ENCODE measurements at places on chromosomes 16 and 17.

GRCh38 chr17:38637951-38638350, 32.2 kb upstream of the SRCIN1 start:
- no peak for DNase-seq

- peak; percentile 57 for DNase-seq
Measured at GRCh38 chr16:30032083-30032819, 1.2 kb upstream of the TLCD3B start.

DNA sequence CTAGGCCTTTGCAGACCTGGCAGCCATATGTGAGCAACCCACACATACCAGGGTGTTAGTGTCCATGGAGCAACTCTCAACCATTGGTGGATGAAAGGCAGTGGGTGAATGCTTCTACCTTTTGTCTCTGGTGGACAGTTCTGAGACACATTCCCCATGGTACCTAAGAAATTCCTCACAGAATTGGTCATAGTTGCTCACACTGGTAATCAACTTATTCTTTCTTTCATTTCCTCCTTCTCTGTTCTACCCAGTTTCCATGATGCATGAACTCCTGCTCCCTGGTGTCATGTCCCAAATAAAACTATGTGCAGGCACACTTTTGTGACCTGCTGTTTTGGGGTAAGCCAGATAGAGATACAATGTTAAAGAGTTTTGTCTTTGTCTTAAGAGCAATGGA, 33.2 kb upstream of the MPHOSPH6 start:
- no peak for DNase-seq

DNA sequence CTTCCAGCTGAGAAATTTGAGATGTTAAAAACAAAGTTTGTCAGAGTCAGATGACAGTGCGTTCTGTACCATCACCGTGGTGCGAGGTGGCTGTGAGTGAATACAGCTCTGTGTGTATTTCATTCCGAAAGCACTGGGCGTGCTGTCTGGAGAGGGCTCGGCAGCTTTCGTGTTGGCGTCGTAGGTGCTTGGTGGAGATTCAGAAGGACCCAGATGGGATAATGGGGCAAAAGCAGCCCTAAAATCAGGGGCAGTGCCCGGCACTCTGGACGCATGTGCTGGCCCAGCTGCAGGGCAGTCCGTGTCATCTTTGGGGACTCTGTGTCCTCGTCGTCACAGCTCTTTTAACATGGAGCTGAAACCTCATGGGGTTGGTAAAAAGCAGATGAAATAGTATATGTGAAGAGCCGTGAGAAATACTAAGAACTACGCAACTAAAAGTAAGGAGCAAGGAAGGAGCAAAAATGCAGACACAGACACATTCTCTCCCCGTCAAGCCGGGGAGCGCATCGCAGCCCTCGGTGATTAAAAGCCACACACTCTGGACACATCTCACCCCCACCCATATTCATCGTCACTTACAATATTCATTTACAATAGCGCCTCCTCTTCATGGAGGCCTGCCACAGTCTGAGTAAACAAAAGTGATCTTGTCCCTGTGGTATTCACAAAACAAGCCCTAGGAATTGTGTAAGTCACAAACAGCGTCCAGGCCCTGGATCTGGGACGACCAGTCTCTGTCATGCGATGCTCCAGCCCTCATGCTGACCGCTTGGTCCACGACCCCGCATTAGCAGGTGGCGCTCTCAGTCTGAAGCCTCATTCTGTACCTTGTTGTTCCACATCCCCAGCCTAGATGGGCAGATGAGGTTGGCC, 206.7 kb downstream of the RPTOR start:
- no peak for DNase-seq

- no peak for DNase-seq
Measured at GRCh38 chr17:83124871-83125514, 45.6 kb downstream of the METRNL start.

GRCh38 chr17:77245162-77245926, 104.6 kb downstream of the SEC14L1 start:
- DNase-seq = no peak

DNA sequence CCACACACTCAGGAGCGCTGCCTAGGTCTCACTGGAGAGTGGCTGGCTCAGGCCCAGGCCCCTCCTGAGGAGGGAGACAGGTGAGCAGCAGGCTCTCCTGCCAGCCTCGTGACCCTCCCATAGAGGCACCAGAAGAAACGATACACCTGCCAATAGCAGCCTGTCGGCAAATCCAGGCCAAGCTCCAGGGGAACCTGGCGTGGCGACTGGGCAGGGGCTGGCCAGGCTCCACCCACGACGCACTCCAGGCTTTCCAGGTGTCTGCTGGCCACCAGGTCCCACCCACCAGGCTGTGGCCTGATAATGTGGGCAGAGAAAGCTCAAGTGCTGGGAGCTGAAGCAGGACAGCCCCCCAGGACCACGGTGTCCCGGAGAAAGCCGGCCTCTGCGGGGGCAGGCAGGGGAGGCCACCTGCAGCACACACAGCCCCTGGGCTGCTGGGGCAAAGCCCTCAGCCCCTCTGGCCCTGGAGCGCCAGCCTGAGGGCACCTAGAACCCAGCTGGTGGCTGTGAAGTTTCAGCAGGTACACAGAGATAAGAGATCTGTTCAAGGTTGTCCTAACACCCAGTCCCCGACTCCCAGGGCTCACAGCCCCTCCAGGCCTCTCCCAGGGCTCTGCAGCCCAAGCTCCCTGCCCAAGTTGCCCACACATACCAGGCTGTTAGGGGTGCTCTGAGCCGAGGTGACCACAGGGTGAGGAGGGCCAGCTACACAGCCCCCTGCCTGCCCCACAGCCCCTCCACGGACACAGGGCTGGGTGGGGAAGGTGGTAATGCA, 2.4 kb downstream of the PGAP6 start:
- DNase-seq = no peak

DNA sequence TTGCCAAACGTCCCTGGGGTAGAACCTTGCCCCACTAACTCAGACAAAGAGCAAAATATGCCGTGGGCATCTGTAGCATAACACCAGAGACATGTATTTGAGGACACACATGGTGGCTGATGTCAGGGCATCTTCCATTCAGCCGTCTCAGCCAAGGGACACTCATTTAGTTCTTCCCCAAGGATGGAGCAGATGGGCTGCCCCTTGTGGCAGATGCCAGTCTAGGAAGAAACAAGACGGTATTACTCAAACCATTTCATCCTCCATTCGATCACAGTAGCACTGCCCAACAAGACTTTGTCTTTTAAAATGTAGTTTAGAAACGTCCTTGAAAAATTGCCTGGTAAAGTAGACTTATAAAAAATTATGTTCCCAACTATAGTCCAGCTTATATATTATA, 937.6 kb upstream of the EEF2KMT start:
- no peak for DNase-seq

DNA sequence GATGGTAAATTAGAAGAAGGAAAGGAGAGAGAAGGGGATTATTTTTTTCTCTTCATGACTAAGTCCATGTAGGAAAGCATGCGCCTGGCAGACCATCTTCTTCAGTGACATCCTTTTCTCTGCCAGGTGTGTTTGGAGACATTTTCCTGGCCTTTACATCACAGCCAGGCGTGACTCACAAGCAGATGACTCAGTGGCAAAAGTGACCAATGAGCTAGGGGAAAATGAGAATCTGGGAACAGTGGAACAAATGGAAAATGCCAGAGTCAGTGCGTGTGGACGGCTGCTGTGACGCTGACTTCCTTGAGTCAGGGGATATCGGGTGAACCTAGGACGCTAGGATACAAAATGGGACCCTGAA, 9.4 kb downstream of the KIAA0513 start:
- no peak for DNase-seq

DNA sequence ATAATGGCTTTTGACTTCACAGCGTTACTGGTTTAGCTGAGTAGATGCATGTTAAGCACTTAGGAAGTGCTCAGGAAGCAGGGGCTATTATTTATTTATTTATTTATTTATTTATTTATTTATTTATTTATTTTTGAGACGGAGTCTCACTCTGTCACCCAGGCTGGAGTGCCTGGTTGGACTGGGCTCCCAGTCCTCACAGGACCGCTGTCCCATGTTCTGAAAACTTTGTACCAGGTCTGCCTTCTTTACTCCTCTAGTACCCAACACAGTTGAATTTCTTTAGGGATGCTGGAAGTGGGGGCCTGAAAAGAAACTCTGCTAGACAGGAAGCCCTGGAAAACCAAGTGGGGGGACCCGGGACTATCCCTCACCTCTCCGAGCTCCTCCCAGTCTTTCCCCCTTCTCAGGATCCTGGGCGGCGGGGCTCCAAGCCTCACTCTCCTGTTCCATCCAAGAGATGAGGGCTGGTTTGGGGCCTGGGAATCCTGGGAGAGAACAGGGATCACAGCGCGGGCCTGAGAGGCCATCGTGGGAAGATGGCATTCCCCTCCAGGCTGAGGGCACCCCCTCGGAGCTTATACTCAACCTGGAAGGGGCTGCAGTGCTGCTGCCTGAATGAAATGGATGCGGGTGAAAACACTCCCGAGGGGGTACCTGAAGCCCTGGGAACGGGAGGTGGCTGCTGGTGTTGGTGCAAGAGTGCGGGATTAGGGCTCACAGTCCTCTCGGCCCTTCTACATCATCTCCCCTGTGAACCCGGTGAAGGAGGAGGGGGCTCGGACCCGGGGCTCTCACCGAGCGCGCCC, 674 bp downstream of the ZNF688 start:
- no peak for DNase-seq

- DNase-seq = no peak
Measured at GRCh38 chr17:46124695-46125592, 68.3 kb downstream of the KANSL1 start.

GRCh38 chr16:87165885-87166284, 151.3 kb downstream of the C16orf95 start:
- DNase-seq = no peak

GRCh38 chr17:32907583-32907982, 20.4 kb upstream of the TMEM98 start:
- DNase-seq = no peak

DNA sequence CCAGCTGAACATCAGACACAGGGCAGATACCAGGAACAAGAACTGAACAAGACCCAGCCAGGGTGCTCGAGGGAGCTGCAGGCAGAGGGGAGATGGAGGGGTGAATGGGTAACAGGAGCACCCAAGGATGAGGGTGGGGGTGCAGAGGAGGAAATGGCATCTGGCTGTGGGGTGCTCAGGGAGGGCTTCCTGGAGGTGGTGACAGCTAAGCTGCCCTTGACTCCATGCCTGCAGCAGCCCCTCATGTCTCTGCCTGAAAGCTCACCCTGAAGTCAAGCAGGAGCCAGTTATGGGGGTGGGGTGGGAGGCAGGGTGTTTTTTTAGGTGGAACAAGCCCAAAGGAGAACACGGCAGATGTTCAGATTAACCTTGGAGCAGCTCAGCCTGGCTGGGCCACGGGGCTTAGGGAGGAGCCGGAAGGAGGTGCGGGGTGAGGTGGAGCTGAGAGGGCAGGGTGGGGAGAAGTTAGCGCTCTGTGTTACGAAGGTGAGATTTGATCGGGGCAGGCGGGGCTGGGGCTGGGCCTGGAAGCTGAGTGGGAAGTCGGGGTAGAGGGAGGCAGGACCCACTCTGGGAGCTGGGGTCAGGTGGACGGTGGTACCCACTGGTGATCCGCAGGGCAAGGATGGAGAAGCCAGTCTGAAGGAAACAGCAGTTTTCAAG, 143.0 kb downstream of the ENGASE start:
- DNase-seq = peak; percentile 46

GRCh38 chr16:15949210-15950160, at the start of gene ABCC1:
ABCC1 (plus strand) TSS chr16:15949616; CDS start chr16:15949752, 136 bp downstream.
- DNase-seq = no peak

All from DMS 273 treated with DMSO at 0.1 percent for 48 hours (cell line).